Stimulated activated CD8-positive, alpha-beta memory T cell treated with anti-CD3 and anti-CD28 coated beads, Interleukin-15, amount 100 ng/mL, for 24 hours (primary cell): ENCODE measurements at places on chromosomes 2 and 18.

GRCh38 chr2:225948903-225949302 is 549.4 kb downstream of the NYAP2 start:
- DNase-seq = no peak

- no peak for DNase-seq
Observed at GRCh38 chr2:237576974-237577373, 10.6 kb downstream of the PRLH start.

- DNase-seq = no peak
Observed at GRCh38 chr2:20664431-20665242, 2.3 kb upstream of the GDF7 start.

- no peak for DNase-seq
Observed at GRCh38 chr18:13357289-13357688, 138.7 kb downstream of the LDLRAD4 start.

- no peak for DNase-seq
Observed at GRCh38 chr2:237053066-237053465, 32.6 kb upstream of the COPS8 start.

DNA sequence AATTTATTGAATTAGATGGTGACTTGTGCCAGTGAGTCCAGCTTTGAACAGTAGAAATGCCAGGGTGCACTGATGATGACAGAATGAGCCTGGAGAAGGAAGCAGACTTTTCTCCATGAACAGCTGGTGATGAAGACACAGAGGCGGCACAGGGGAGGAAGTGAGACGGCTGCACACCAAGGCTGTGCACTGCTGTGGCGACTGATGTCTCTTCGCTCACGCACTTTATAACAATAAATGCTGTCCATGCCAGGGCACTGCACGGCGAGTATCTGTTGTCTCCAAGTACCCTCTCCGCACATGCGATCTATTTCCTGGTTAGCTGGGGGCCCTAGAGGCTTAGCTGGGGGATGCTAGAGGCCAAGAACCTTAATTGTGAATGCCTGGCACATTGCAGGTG is 175.2 kb downstream of the TMEM200C start:
- no peak for DNase-seq

DNA sequence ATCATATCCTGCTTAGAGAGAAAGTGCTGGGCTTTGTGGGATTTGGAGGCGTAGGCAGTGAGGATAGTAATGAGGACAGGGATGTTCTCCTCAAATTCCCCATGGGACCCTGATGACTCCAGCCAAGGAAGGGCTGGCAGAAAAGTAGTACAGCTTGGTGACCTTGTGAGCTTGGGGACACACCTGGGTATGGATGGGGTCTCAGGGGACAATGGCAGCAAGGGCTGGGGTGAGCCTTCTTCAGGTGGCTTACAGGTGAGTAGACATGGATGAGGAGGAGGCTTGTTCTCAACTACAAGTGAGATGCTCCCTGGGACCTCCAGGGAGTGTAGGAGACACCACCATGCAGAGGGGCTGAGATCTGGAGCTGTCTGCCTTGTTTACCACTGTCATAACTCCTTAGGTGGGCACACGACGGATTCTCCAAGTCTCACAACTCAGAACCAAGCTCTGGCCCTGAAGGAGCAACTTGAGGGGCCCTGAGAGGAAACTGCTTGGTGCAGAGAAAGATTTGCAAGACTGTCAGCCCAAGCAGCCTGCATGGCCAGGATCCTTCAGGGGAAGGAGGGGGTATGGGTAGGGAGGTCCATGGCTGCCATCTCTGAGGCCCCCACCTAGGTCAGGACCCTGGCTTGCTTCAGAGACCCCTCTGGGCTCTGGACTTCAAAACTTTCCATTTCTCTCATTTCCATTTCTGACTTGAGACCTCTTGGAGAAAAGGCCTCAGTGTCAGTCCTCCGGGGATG is 262.8 kb downstream of the DYSF start:
- no peak for DNase-seq

DNA sequence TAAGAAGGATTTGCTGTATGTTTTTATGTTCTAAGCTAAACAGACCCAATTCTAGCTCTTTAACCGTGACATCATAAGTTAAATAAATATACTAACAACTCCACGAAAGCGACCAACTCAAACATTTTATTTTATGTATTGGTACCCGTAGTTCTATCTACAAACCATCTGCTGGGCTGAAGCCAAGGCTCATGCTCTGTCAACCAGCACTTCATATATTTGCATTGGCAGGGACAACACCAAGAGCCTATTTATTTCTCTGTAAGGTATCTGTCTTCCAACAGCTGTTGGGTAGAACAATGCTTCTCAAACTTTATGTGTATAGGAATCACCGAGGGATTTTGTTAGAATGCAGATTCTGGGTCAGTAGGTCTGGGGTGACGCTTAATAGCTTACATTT is 64.5 kb downstream of the PID1 start:
- DNase-seq = no peak
